ENCODE measurements at places on chromosomes 2 and 18.

DNA sequence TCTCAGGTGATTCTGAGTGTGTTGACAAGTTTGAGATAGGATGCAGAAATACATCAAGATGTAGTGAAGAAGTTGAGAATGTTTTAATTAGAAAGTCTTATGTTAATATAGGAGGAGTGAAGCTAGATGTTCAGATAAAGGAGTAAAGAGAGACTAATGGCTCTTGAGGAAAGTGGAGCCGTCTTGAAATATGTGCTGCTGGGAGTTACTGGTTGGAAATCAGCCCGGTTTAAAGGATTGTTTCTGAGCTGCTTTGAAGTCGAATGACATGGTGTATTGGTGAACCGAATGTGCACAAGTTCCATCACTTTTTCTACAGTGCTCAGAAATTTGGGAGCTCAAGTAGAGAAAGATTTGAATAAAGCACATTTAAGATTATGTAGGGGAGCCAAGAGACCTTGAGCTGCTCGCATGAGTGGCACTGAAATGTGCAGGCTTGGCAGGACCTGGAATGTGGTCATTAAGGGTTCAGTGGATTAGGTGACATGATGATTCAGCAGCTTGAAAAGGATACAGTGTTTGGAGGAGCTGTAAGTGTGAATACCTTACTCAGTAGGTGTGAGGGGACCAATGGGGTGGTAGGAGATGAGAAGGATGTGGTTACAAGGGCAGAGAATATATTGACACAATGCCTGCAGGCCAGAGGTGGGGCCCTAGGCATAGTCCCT is 68.6 kb downstream of the CAB39 start:
- DNase-seq = no peak

- DNase-seq = no peak
Measured at GRCh38 chr2:129460299-129461198, 518.9 kb upstream of the RAB6C start.

DNA sequence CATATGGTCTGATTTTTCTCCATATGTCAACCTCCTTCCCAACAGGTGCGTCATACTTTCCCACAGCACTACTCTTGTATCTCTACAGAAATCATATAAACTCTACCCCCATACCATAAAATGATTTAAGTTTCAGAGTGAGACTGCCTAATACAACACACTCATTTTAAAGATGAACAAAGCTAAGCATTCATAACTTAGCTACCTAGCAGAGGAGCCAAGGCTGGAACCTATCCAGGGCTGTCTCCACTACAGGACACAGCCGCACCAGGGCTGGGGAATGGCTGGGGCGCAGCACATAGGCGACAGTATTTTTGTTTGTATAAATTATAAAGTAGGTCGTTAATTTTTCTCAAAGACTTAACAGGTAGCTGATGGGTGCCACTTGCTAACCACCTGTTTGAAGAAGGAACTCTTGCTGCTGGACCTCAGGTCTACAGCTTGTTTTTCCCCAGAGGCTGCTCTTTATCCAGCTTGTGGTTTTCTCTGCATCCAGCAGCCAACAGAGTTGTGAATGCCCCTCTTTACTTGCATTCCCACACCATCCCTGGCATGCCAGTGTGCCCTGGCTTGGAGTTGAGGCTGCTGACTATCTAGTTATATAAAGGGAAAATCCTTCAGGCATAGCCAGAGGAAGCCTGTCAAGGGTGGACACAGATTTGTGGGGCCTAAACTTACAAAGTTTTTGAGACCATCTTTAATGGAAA is 62.0 kb downstream of the HNRNPLL start:
- no peak for DNase-seq

DNA sequence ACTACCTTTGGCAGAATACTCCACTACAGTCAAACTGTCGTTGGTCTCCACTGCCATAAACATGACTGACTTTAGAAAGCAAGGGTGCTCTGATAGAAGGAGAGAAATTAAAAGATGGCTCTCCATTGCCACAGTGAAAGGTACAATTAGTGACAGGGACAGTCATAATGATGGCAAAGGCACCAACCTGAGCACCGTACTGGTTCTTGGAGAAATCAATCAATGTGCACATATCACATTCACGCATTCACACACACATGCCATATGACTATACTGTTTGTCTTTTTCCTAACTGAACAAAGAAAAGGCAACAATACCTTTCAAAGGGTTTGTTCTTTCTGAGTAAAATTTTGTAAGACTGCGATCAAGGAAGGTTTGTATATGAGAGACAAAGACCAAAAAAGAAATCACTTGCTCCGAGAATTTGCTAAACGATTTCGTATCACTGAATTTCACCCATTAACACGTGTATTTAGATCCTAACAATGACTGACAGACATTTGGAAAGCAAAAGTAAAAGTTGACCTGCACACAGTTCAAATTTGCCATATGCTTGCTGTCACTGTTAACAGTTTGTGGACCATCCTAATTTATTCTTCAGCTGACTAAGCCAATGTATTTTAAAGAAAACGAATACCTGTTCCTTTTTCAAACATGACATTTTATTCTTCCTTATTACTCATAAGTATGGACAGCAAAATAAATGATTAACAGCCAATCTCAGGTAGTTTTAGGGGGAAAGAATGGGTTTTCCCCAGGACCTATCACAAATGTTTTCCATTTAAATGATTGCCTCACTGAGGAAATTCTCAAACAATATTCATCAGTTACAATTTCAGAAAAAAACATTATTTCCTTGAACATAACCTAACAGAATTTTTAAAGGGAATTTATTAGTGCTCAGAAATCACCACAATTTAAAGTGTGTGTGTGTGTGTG is 644.4 kb downstream of the ZEB2 start:
- no peak for DNase-seq

DNA sequence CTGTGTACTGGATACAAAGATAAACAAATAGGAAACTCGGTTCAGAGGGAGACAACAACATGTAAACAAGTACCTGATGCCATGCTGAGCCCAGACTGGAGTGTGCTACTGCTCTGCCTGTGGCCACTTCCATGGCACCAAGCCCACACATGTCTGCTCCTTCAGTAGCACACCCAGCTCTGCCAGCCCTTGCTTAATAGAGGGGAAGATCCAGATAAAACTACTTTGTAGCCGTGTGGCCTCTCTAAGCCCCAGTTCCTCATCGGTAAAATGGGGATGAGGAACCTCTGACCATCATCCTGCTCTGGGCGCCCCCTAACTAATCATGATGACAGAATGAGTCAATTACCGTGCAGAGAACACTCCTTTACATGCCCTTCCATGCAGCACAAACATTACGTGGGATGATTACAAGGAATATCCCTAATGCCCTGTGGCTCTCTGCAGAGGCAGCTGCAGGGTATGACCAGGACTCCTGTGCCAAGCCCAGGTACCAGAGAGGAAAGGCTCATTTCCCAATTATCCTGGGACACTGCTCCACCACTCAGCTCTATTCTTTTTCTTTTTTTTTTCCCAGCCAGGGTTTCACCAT is 34.9 kb downstream of the DNMT3A start:
- no peak for DNase-seq

GRCh38 chr18:36322408-36322728 is 24.9 kb downstream of the FHOD3 start:
- no peak for DNase-seq
